Fibroblast of villous mesenchyme (primary cell): ENCODE measurements at places on chromosomes 7 and 10. TPM values are rescaled to one million over a fixed set of nuclear protein-coding genes. Genes with fewer than 3 reads are reported as not detected.
A peak's percentile ranks its signal among the peaks of the same experiment; 100 is the strongest.

- peak; percentile 22 for DNase-seq
These were observed 162.3 kb upstream of the MTPN start for GRCh38 chr7:136139417-136139816.

DNA sequence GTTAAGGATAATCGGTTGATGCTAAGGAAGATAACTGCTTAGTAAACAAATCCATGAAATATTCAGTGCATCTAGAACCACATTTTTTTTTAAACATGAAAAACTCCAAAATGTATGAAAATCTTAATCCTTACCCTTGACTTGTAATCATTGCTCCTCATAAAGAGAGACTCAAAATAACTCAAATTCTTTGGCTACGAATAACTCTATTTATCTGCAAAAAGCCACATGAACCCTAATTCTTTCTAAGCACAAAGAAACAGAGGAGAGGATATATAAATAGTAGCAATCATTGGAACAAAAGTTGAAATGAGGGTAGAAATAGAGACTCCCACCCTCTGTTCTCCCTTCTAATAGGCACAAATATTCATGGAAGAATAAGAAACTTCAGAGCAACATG, 40.2 kb downstream of the ANK3 start:
- DNase-seq: no peak

SKAP2 gene
- 6.8 and 10.4 TPM in 2 replicates for total RNA-seq

GRCh38 chr7:53690411-53690810, 655.0 kb downstream of the POM121L12 start:
- no peak for DNase-seq

- DNase-seq: peak; percentile 38
These were observed 31.1 kb upstream of the TOMM7 start for GRCh38 chr7:22853674-22854157.

RAPGEF5 gene
- total RNA-seq: 0.64 and 0.86 TPM in 2 replicates

- no peak for DNase-seq
These were observed 8.1 kb downstream of the IL2RA start for GRCh38 chr10:6053816-6054631.

DNA sequence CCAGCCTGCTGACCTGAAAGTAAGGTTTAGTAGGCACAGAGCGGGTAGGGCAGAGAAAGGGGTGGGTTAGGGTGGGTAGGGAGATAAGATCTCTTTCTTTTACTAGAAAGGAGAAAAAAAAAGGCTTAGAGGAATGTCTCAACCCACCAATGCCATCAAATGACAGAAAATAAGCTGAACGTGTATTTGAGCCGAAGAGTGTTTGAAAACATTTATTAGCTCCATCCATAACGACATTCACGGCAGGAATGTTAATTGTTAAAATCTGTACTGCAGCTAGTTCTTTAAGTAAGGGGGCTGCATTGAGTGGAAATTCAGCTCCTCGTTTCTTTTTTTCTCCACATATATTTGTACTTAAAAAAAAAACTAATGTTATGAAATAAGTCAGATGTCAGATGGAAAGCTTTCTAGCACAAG, 63.7 kb upstream of the ARID5B start:
- peak; percentile 21 for DNase-seq

DNA sequence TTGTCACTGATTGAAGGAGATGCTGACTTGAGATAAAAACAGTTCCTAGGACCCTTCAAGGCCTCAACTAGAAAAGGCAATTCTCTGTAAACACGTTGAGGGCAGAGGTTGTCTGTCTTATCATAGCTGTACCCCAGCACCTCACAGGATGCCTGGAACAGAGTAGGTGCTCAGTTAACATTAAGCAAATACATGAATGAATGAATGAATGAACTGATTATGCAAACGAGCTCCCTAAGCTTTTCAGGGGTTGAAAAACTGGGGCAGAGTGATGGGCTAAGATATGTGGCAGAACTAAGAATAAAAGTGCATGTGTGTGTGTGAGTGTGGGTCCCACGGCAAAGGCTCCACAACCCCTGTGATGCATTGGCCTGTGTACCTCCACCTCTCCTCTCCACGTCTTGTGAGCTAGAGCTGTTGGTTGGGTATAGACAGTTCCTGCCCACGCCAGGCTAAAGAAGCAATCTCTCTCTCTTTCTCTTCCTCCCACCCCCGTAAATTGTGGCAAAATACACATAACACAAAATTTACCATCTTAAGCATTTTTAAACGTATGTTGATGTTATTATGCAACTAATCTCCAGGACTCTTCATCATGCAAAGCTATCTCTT, 20.9 kb upstream of the SMC3 start:
- DNase-seq: no peak

PRPS1L1 gene
- total RNA-seq: not detected in 2 replicates
